ENCODE measurements at places on chromosomes 7 and 10.

DNA sequence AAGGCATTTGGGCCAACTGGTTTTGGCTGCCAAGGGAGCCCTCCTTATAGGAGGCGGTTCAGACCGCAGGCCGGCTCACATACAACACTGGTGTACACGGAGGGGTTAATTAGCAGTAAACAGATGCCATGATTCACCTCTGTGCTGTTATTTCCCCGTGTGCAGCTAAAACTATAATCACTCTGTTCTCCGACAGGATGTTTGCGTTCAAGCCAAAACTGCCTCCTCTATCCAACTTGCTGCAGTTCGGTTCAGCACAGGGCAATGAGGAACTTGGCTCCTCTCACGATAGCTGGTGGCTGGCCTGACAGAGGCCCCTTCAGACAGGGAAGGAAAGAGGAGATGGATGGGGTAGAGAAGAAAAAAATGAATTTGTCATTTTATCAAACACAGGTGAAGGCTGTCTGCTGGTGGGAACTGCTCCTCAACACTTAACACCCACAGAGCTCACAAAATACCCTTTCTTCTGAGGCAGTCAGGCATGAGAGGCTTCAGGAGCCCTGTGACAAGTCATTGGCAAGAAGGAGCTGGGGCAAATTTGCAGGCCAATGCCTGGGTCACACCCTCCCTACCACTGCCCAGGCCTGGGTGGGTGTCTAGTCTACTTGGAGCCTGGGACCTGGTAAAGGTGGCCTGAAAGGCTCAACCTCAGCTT is 24.0 kb downstream of the KCNMA1 start:
- peak; percentile 17 for DNase-seq

DNA sequence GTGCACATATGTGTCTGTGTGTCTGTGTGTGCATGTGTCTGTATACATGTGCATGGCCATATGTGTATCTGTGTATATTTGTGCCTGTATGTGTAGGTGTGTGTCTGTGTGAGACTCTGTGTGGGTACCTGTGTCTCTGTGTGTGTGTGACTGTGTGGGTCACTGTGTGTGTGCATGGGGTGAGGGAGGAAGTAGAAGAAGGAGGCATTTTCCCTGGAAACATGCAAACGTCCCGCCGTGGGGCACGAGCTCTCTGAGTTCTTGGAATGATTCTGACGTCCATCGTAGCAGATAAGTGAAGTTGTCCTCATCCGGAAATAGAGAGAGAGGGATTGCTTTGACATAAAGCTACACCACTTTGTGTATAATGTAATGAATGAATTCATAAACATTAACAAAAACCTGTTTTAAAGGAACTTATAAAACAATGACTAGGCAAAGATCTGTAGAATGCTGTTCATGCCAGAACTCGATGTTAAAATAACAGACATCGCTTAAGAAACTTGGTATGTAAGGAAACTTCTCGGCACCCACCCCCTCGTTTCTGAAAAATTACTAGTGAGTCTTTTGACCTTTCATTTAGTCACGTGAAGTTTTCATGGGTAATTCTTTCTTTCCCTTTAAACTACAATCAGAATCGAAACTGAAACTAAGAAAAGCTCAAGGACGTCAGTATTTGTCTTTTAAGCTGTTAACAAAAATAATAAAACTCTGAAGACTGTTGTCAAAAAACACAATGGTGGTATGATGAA is 43.6 kb upstream of the KLF6 start:
- DNase-seq: no peak

GRCh38 chr7:86469680-86470295 is 173.9 kb upstream of the GRM3 start:
- DNase-seq: peak; percentile 41

- no peak for DNase-seq
Measured at GRCh38 chr10:51606825-51607462, 92.5 kb downstream of the CSTF2T start.

- no peak for DNase-seq
Measured at GRCh38 chr7:1781369-1781768, 111.3 kb downstream of the ELFN1 start.

GRCh38 chr10:91931526-91932190 is 8.1 kb downstream of the BTAF1 start:
- DNase-seq: no peak

DNA sequence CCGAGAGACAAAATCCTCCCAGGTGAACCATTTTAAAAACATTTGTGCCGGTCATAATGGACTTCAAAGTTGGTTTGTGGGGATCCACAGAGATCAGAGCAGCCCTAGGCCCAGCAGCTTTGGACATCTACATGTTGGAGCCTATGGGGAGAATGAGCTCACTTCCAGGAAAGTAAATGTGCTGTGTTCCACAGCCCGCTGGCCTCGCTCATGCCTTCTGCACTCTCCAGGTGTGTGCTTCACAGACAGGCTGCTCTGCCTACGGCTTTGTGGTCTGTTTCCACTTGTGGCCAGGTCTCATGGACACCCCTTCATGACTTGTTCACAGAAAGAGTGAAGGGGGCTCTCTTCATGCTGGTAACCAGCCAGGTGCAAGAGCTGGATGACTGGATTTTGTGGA is 141.6 kb downstream of the ADARB2 start:
- no peak for DNase-seq

GRCh38 chr7:108598153-108598552 is 28.5 kb downstream of the DNAJB9 start:
- DNase-seq: no peak

- DNase-seq: no peak
Measured at GRCh38 chr7:76997381-76998284, 34.5 kb downstream of the SPDYE17 start.

DNA sequence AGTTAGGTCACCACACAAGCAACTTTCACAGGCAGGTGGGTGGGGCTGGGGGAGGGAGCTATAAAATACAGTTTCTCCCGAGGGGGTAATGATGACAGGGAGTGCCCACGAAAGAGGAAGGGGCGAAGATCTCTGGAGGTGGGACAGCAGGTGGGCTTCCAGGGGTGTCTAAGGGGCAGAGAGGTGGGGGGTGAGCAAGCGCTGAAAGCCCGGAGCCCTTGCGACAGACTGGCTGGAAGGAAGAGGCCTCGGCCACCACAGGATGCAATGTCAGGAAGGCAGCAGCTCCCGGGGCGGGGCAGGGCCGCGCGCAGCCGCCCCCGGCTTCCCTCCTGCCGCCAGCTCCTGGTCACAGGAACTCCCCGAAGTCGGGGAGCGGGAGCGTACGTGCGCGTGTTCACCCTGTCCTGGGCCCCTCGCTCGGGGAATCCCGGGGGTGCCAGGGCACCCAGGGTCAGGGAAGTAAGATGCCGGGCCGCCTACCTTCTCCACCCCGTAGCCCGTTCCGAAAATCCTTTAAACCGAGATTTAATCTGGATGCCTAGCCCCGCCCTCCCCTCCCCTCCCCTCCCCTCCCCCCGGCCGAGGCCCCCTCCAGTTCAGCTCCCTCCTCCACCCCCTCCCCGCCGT is 105.2 kb upstream of the PPIF start:
- peak; percentile 38 for DNase-seq

GRCh38 chr10:132113206-132113605 is 47.5 kb downstream of the JAKMIP3 start:
- no peak for DNase-seq

- peak; percentile 11 for DNase-seq
Measured at GRCh38 chr7:23018750-23019149, 4.8 kb upstream of the HYCC1 start.

GRCh38 chr7:123439191-123439590 is 95.2 kb downstream of the IQUB start:
- no peak for DNase-seq

GRCh38 chr7:92813390-92814024 is 22.9 kb downstream of the CDK6 start:
- no peak for DNase-seq

- no peak for DNase-seq
Measured at GRCh38 chr10:90872648-90873020, 860 bp downstream of the RPP30 start.

DNA sequence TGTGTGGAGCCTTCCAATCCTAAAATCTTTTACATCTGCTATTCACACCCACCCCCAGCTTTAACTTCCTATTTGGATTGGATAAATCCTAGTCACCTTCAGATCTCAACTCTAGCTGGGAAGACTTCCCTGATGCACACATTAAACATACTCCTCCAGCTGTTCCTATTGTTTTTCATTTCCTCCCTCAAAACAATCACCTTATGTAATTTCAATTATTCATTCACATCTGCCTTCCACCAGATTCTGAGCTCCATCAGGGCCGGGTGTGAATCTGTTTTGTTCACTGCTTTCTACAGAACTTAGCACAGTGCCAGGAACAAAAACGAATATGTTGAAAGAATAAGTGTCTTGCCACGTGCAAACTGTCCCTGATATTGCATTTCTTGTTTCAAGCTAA is 497.4 kb downstream of the PLXDC2 start:
- DNase-seq: no peak

DNA sequence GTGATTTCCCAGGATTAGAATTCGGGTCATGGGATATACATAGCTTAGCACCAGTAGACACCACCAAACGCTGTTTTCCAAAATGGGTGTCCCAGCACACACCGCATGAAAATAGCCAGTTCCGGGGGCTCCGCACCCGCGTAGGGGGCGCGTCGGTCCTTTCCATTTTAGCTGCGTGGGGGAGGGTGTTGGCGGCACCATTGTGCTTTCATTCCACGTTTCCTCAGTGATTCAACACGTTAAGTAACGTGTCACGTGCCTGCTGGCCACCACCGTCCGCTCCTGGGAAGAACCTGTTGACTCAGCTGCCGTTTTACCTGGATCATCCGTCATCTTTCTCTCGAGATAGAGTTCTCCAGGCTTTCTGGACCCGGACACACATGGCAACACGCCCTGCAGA is 25.6 kb upstream of the ADGRA1 start:
- no peak for DNase-seq

DNA sequence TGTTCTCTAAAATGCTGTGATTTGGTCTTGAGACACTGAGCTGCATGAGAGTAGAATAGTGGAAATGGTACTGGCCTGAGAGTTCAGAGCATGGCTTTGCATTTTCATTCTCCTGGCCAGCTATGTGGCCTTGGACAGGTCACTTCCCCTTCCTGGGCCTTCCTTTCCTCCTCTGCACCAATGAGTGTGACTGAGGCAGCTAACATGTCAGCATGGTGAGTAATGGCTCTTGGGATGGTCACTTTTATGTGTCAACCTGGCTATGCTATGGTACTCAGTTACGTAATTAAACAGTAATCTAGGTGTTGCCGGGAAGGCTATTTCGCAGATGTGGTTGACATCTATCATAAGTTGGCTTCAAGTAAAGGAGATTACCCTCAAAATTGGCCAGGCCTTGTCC is 109.3 kb downstream of the RTKN2 start:
- no peak for DNase-seq

- no peak for DNase-seq
Measured at GRCh38 chr10:6101181-6101580, 12.3 kb downstream of the RBM17 start.

DNA sequence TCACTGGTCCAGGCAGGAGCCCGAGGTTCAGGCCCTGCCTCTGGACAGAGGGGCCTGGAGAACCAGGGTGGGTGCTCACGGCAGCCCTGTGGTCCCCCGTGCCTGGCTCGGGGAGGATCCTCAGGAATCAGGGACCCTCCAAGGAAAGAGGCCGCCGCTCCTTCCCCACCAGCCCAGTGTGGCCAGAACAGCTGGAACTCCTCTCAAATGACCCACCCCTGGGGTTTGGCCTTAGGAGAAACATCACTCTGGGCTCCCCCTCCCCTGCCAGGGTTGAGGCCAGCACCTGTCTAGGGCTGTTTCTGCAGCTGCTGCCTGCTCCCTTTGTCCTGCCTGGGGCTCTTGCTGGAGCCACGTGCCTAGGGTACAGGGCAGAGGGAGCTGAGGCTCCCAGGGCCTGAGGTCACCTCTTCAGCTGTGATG is 161.0 kb downstream of the RNF216 start:
- no peak for DNase-seq

DNA sequence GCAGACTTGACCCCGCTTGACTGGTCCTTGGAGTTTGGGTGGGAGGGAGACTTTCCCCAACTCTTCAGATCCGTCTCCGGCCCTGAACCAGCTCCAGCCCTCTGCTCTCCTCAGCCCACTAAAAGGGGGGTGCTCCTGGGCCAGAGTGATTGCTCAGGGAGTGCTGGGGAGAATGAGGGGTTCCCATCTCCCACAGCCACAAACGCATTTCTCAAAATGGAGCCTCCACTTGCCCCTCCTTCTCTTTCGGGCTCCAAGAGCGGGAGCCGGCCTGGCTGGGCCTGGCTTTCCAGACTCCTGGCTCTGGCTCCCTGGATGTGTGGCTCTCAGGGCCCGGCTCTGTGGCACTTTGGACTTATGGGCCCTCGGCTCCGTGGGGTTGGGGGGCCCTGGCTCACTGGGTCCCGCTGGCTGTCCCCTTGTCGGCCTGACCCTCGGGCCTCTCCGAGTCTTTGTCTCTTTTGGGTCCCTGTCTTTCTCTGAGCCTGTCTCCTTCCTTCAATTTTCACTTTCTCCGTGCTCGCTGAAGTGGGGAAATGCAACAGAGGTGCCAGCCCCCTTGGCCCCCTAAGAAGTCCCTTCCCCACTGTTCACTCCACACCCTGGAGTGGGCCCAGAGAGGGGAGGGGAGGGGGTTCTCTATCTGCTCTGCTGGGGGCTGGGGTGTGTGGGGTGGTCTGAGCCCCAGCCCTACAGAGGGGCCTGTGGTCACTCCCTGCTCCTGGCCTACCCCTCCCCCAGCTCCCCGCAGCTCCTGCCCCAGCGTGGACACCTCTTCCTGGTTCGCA is 713 bp downstream of the LZTS2 start:
- no peak for DNase-seq

All from hippocampal formation (tissue), 2 donors.